Occipital lobe (tissue), 3 donors: ENCODE measurements at places on chromosomes 7 and 10. TPM values are rescaled to one million over a fixed set of nuclear protein-coding genes. Genes with fewer than 3 reads are reported as not detected.

The CLRN3 gene
- total RNA-seq: 0.62 TPM

The DPP6 gene
- 36.7 TPM for total RNA-seq

The VIM gene
- 289 TPM for total RNA-seq

The NRAP gene
- total RNA-seq: 0.31 TPM

The ETV1 gene
- total RNA-seq: 66.1 TPM

The HOXA4 gene
- not detected for total RNA-seq

The CDC14C gene
- 0.31 TPM for total RNA-seq

The ASB10 gene
- not detected for total RNA-seq

The OPN4 gene
- not detected for total RNA-seq

The ENTPD1 gene
- total RNA-seq: 9.4 TPM

The ODAD2 gene
- 1.9 TPM for total RNA-seq

The WDR86 gene
- 50.2 TPM for total RNA-seq

The OR13A1 gene
- not detected for total RNA-seq

The TBL2 gene
- 22.5 TPM for total RNA-seq

The AKR1C8 gene
- 0.78 TPM for total RNA-seq

The CALML3 gene
- not detected for total RNA-seq

The FKBP6 gene
- not detected for total RNA-seq

The RBP4 gene
- total RNA-seq: 1.4 TPM

The LIPJ gene
- total RNA-seq: 3.4 TPM

The TBX20 gene
- total RNA-seq: not detected

The GIMAP8 gene
- total RNA-seq: 2.8 TPM

The CD36 gene
- 34.0 TPM for total RNA-seq

The CHN2 gene
- 76.3 TPM for total RNA-seq

The ADK gene
- total RNA-seq: 39.8 TPM

The DKK1 gene
- 4.5 TPM for total RNA-seq

The GPR85 gene
- 272 TPM for total RNA-seq

The SFTPA1 gene
- 0.16 TPM for total RNA-seq

The SLC16A9 gene
- 11.4 TPM for total RNA-seq

The LRRC18 gene
- not detected for total RNA-seq

The VAX1 gene
- total RNA-seq: 1.2 TPM

The TAS2R3 gene
- total RNA-seq: 2.5 TPM

The NEUROG3 gene
- not detected for total RNA-seq

The PNLIPRP2 gene
- total RNA-seq: not detected
